ENCODE measurements at places on chromosomes 7 and 10.
A peak's percentile ranks its signal among the peaks of the same experiment; 100 is the strongest.

DNA sequence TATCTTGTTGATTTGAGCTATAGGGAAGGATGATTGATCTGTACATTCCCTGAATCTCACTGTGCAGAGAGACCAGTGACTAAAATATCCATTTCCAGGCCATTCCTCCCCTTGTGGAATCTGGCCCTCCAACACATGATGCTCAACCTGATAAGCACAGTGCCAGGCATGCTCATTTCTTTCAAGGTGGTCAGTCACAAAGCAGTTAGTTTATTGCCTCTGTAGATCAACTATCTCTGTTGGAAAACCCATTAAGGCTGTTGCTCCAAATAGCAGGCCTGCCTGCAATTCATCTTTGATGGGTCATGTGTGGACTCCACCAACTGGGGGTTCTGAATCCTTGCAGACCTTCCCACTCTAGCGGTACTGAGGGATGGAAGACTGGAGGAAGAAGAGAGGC lies 168.6 kb upstream of the FOXK1 start:
- DNase-seq, result no peak

GRCh38 chr7:78607099-78607498 lies 808.5 kb downstream of the PHTF2 start:
- DNase-seq, result no peak

- no peak for DNase-seq
Observed at GRCh38 chr10:86058964-86059363, 307.6 kb downstream of the GRID1 start.

- DNase-seq, result no peak
Observed at GRCh38 chr10:30786131-30786530, 156.6 kb upstream of the LYZL2 start.

DNA sequence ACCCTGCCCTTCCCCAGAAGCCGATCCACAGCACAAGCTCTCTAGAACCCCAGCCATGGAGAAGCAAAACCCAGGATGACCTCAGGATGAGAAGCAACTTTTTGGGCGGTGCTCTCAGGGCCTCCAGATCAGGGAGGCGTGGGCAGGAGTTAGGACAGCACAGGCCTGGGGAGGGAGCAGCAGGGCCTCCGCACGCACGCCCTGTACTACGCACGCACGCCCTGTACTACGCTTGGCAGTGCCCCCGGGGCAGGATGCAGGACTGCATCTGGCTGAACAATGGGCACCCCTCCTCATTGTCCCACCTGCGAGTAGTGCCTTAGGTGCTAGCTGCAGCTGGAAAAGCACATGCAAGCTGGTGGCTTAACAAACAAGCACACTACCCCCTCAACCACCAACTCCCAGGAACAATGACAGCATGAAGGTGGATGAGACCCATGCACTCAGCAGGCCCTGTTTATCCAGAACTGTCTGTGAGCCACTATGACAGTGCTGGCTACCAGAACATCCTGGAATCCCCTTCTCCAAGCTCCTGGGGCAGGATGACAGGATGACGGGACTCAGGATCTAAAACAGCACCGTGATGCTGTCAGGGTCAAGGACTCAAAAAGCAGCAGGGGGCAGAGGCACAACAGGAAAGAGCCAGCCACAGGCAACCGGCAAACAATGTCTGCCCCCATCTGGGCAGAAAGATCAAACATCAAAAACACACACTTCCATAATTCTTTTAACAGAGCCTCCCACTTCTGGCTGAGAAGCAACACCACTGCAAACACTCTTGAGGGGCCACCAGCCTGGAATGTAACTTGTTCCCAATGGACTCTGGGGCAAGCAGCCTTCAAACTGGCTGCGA lies 11.8 kb downstream of the PODXL start:
- DNase-seq, result peak; percentile 29

DNA sequence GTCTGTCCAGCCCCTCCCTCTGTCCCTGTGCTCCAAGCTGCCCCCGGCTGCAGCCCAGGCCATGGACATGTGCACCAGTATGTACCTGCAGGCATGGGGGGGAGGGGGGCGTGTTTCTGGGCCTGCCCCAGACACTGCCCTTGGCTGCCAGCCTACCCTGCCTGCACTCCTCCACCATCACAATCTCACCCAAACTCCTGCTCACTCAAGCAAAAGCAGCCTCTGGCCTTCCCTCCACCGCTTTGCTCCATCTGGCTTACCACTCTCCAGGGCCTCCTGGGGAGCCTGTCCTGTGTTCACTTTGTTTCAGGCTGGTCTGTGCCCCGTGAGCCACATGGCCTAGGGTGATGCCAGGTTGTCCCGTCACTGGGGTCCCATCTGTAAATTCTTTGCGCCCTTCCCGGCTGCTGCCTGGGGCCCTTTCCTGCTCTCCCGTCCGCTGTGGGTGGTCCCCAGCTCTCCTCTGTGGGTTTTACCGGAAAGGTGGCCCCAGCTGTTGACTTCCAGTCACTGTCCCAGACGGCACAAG lies 33.3 kb upstream of the PPIF start:
- DNase-seq, result no peak

GRCh38 chr10:101062232-101063049 lies 652 bp downstream of the KAZALD1 start:
- no peak for DNase-seq

DNA sequence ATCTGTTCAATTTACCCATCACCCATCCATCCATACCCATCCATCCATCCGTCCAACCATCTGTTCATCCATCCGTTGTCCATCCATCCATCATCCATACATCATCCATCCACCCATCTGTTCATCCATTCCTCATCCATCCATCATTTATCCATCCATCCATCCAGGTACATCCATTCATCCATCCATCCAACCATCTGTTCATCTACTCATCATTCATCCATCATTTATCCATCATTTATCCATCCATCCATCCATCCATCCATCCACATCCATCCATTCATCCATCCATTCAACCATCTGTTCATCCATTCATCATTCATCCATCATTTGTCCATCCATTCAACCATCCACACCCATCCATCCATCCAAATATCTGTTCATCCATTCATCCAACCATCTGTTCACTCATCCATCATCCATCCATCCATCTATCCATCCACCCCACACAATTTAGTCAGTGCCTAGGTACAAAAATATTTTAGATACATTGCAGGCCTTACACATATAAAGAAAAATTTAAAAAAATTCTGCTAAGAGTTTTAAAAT lies 119.1 kb downstream of the PRKCQ start:
- no peak for DNase-seq

DNA sequence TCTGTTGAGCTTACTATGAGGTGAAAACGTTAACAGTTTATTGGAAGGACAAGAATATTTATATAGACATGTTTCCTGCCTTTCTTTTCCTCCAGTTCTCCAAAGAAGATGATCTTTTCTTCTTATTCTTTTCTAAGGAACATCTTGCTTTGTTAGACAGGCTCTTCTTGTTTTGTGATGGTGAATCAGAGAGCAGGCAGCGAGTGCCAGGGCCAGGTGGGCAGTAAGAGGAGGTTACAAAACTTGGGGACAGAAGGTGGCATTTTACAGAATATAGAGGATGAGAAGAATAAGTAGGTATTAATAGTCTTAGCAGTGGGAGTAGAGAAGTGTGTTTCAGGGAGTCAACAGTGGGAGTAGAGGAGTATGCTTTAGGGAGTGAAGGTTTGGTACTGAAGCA lies 223.6 kb downstream of the ARL4A start:
- DNase-seq, result no peak

- DNase-seq, result no peak
Observed at GRCh38 chr7:111212857-111213523, 122.1 kb downstream of the LRRN3 start.

DNA sequence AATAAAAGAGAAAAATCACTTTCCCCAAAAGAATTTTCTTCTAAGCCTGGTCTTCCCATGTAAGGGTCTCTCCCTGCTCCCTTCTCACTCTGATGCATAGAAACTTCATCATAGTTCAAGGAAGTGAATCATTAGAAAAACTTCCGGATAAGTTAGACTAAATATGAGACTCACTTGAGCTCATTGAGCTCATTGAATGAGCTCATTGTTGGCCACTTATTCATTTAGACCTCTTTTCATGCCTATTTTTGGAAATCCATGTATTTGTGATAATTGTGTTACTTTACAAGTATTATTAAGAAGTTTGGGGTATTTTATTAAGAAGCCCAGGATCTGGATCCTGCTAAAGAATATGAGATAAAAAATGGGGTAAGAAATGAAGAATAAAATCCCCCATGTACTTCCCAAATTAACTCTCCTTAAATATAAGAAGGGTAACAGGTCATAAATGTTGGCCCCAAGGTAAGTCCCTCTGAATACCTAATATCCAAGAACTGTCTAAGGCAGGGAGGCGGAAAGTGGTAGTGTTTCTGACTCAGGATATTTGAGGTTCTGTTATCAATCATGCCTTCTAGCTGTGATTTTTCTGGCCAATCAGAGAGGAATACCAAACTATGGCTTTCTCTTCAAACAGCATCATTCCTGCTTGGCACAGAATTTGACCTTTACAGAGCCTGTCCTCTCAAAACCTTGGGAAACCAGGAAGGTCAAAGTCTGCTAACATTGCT lies 236.5 kb upstream of the PTN start:
- no peak for DNase-seq

- DNase-seq, result no peak
Observed at GRCh38 chr10:110790913-110791506, 80.7 kb upstream of the PDCD4 start.

DNA sequence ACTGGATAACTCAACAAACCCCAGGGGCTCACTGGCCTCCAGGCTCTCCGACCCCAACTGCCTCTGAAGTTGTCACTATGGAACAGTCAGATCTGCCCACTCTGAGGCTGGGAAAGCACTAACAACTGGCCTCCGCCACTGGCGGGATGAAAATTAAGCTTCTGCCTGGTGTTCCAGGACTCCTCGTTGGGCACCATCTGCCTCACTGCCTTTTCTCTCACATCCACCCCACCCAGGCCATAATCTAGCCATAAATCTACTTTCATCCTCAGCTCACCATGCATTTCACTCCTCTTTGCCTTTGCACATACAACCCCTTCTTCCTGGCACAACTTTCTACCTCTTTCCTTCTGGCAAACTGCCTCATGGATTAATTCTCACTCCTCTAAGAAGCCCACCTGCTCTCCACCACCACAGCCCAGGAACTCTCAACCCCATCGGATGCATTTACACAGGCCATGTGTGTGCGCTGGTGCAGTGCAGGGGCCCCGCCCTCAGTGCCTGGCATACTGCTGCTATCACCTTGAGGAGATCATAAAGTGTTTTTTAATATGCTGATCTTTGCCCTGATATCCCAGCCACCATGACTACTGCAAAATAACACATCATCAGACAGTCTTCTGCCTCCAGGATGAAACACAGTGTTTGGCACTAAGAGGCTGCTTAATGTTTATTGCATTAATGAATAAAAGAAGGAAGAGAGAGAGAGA lies 4.0 kb downstream of the CDHR1 start:
- no peak for DNase-seq

- no peak for DNase-seq
Observed at GRCh38 chr10:11424456-11425295, 186.8 kb downstream of the USP6NL start.

DNA sequence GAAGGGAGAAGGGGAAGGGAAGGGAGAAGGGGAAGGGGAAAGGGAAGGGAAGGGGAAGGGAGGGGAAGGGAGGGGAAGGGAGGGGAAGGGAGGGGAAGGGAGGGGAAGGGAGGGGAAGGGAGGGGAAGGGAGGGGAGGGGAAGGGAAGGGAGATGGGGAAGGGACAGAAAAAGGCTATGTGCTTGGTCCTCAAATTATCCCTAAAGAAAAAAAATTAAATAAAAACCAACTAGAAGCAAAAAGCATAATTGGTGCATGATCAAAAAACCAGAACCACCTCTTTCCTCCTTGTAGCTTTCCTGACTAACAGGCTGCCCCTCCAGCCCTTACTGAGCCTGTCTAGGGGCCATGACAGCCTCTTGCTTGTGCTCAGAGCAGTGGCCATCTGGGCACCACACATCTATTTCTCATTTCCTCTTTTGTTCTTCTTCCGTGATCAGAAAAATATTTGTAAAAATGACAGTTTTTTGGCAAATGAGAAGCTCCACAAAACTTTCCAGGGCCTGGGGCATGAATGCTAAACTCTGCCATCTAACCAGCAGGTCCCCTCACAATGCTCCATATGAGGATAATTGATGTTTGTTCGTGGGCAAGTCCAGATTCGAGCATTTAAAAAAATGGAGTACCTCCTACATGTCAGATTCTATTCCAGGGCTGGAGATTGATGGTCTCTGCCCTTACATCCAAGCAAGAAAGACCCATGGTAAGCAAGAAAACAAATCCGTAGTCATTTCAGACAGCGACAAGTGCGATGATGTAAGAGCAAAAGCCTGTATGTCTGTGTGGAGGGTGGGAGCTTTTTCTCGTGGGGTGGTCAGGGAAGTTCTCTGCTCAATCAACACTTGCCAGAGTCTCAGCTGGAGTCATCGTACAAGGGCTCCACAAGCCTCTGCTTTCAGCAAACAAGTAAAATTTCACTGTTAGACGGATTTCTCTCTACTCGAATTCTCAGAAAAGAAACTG lies 320.9 kb downstream of the WDR11 start:
- DNase-seq, result no peak

GRCh38 chr7:116861717-116862116 lies 670 bp upstream of the CAPZA2 start:
- DNase-seq, result no peak

DNA sequence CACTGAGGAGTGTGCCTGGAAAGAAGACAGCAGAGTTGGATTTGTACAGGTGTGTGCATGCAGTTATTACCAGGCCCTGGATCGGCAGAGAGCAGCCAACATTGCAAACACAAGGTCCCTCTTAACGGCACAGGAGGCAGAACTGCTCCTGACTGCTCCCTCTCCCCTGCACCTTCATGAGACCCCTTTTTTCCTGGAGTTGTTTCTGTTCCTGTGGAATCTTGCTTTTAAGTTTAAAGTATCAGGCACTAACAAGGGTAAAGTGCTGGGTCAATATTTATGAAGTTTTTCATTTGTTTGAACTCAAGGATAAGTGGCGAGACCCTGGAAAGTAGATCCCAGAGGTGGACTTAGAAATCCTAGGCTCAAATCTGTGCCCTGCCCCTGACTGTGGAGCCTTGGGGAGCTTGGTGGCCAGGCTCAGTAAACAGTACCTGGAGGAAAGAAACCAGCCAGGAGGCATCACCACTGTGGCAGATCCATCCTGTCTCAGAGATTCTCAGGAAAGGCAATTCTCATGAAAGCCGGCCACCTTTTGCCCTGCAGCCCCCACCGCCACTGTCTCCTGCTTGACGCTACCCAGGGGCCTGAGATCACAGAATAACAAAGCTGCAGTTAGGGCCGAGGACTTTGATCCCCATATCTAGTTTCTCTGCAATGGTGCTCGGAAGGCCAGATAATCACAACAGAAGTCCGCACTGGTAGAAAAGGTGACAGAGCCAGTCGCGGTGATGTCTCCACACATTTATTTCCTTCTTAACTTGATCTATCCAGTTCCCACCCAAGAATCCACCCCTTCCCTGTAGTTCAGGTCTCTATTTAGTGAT lies 36.7 kb downstream of the DDC start:
- no peak for DNase-seq

GRCh38 chr10:69466689-69467088 lies 15.4 kb downstream of the TSPAN15 start:
- DNase-seq, result no peak

- DNase-seq, result no peak
Observed at GRCh38 chr10:91700273-91700672, 67.4 kb upstream of the PPP1R3C start.

DNA sequence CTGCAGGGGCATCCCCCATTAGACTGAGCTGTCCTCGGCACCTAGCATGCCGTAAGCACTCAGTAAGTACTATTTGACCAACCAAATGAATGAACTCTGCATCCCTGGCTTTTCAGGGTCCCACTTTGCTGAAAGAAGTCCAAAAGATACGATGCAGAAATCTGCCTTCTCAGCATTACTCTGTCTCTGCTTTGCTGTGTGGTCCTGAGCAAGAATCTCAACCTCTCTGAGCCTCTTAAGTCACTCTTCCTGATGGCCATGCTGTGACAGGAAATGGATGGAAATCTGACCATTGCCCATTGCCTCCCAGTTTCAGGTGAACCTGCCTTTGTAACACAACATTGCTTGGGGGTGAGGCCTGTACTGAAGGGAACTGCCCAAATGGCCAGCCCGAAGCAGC lies 48.0 kb downstream of the GPAM start:
- DNase-seq, result no peak

All from DND-41 (cell line).